ENCODE measurements at places on chromosomes 3 and 15. TPM values are rescaled to one million over a fixed set of nuclear protein-coding genes. Genes with fewer than 3 reads are reported as not detected.
A peak's percentile ranks its signal among the peaks of the same experiment; 100 is the strongest.

TRPC1 gene
- total RNA-seq, result 5.9 TPM

GRCh38 chr3:89525609-89526008 is 418.2 kb downstream of the EPHA3 start:
- no peak overlapping the region for H3K4me3 ChIP-seq
- no peak overlapping the region for H3K27ac ChIP-seq
- no peaks in the 10 kb centered on the region for H3K27me3 ChIP-seq
- no peak for DNase-seq

DNA sequence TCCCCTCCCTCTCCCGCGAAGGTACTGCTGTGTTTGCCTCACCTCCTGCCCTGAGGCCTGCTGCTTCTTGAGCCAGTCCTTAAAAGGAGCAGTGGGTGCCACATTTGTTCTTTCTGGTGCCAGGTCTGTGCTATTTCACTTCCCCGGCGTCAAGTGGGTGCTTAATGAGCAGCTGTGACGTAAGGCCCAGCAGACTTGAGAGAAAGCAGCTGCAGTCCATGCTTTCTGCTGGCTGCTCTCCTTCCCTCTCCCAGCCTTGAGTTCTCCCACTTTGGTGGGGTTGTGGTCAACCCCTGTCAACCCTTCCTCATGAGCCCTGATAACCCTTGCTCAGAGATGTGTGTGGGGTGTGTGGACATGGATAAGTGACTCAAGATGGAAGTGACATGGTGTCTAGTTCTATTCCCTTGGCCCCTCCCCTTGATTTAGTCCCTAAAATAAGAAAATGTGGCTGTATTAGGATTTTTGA is 6.9 kb downstream of the INAFM2 start:
- H3K4me3 ChIP-seq, result no peak overlapping the region
- no peaks in the 10 kb centered on the region for H3K27me3 ChIP-seq
- peaks cover 4% of the 10 kb centered on the region for H3K36me3 ChIP-seq
- peak overlapping the region; percentile 24 for H3K27ac ChIP-seq
- peak; percentile 66 for DNase-seq

SAMD7 gene
- total RNA-seq, result not detected

- no peaks in the 10 kb centered on the region for H3K27me3 ChIP-seq
- H3K36me3 ChIP-seq, result peaks cover 2% of the 10 kb centered on the region
- no peak for DNase-seq
- no peak overlapping the region for H3K4me3 ChIP-seq
- no peak overlapping the region for H3K27ac ChIP-seq
Measured at GRCh38 chr15:73142802-73143762, 90.8 kb downstream of the NEO1 start.

Measured in IMR-90 (cell line).